ENCODE measurements at places on chromosomes 5 and 9.

DNA sequence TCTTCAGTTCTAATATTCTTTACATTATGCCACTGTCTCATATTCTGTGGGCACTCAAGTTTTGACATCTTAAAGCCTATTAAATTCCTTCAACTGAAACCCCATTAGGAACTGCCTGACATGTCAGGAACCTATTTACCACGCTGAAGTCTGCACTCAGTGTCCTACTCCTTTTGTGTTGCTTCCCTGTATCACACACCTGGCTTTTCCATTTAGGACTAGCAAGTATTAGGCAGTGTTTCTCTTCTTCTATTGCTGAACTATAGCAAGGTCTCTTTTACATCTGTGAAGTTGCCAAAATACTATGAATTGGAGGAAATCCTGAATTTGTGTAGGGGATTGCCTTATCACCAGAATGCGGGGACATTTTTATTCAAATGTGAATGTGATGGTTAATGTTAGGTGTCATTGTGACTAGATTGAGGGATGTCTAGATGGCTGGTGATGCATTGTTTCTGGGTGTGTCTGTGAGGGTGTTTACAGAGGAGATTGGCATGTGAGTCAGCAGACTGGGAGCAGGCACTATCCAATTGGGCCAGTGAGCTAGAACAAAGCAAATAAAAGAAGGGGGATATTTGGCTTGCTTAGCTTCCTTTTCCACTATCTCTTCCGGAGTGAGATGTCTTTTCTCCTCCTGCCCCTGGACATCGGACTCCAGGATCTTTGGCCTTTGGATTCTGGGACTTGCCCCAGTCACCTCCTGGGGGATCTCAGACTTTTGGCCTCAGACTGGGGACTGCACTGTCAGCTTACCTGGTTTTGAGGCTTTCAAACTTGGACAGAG, 21.2 kb upstream of the VCAN start:
- no peak for DNase-seq

- DNase-seq = no peak
Measured at GRCh38 chr5:129400395-129400983, 59.6 kb upstream of the ADAMTS19 start.

DNA sequence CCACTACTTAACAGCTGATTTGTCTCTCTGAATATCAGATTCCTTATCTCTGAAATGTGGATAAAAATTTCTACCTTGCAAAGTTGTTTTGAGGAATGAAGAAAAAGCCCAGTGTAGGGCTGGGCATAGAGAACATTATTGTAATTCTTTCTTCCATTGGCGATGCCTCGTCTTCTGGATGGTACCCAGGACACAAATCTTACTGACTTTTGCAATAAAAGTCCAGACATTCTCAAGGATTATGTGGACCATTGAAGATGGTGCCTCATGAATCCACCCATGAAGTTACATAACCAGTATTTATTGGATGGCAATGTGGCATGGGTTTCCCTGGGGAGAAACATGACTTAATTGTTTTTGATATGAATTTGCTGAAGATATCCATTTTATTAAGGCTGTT, 33.1 kb downstream of the NNT start:
- DNase-seq = no peak

DNA sequence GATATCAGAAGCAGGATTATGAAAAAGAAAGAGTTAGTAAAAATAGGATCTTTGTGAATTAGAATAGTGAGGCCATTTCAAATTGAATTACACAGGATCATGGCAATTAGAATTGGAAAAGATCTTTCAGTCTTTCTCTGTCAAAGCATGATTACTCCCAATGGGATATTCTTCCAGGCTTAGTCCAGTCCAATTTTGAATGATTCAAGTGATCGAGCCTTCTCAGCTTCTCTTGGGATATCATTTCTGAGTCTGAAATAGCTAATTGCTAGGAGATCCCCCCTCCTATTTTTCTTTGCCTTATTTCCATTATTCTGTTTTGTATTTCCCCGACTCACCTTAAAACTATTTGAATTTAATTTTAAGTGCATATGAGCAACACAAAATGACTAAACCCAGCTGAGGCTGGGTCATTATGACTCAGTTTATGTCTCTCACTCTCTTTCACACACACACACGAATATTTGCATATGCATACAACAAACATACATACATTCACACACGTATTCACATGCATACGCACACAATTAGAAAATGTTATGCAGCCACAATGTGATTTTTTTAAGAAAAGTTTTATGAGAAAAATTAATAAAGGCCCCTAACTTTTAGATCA, 34.8 kb upstream of the EFNA5 start:
- DNase-seq = no peak

DNA sequence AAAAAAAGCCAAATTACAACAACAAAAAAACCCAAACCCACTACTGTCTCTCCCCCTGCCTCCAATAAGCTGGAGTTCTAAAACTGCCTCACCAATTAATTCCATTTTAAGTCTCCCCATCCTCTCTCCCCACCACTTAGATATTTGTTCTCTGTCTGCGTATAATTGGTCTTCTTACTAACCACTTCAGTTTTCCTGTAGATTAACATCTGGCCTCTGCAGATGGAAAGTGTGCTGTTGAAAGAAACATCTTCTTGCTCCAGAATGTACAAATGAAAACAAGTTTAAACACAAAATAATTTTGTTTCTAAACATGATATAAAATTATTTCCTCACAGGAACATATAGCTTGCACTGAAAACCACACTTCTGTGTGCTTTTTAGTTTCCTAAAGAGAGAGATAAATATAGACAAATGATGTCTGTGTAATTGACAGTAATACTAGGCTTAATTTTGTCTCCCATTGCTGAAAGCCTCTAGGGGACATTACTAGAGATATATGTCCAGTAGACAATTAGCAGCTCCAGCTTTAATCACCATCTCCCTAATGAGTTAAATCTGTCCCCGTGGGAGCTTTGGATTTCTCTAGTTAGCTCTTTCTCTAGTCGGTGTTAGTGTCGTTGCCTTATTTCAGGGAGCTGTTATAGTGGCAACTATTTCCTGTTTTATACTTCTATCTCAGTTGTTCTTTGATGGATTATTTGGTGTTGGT, 164.0 kb downstream of the ARHGAP26 start:
- no peak for DNase-seq

DNA sequence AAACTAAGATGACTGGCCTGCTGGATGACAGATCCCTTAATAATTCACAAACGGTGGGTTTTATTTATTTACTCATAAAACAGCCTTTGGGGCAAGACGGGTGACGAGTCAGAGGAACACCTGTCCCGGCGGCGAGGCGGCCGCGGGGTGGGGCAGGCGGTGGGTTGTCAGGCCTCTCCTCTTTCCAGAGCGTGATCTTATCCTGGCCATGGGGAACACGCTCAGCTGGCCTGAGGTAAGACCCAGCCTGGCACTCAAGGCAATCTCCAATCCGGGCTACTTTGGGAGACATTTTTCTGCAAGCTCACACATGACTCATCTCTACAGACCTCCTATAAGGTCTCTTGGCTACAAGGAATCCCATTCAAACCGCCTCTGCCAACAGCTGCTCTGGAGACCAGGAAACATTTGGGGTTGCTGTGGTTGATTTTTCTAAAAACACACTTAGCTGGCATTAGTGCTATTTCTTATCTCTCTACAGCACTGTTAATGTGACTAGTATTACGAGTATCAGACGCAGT, 6.3 kb downstream of the RAPGEF1 start:
- DNase-seq = no peak

Data from left hindlimb (tissue), 1 donor.